ENCODE measurements at places on chromosomes 11 and 22.

DNA sequence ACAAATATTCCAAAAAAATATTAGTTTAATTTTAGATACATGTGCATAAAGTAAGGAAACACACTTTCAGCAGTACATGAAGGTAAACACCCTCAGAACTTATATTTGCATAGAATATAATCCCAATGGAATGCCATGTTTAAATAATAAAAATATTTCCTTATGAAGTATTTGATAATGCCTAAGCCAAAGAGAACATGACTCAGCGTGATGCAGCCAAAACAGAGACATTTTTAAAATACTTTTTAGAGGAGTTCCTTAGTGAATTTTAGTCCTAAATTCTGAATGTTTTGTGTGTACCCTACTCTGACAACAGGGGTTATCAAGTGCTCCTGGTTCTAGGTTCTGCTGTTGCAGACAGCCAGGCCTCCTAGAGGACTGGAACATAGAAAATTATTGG lies 39.1 kb upstream of the POU2AF2 start:
- no peak for DNase-seq

- DNase-seq, result peak; percentile 72
Measured at GRCh38 chr22:46058091-46058420, 81.1 kb upstream of the WNT7B start.

DNA sequence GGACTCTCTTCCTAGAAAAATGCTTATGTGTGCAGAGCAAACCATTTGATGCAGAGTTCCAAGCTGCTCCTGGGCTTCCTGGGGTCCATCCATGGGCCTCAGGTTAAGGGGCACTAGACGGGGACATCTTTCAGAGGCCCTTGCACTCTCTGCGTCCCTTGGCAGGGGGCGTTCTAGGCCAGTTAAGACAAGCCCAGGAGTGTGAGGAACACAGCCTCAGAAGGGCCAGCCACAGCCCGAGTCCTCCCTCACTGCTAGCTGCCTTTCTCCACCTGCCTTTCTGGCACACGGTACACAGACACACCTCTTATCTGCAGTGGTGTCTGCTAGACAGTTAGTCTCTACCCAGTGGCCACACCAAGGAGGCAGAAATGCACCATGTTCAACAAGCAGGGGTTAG lies 18.0 kb upstream of the BID start:
- DNase-seq, result no peak

DNA sequence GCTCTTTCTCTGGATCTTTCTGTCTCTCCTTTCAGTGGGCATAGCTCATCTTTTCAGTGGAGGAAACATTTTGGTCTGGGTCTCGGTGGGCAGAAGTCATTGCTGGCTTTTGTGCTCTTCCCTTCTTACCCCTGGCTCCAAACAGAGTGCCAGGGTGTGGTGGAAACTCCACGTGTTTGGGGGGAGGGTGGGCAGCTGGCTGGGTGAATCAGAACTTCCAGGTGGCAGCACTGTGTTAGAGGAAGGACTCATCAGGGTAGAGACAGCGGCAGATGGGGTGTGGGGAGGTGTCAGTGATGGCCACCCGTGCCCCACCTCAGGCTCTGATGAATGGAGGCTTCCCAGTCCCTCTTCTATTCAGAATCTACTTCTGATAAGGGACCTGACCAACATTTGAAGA lies 114.0 kb downstream of the GRIK4 start:
- DNase-seq, result no peak

DNA sequence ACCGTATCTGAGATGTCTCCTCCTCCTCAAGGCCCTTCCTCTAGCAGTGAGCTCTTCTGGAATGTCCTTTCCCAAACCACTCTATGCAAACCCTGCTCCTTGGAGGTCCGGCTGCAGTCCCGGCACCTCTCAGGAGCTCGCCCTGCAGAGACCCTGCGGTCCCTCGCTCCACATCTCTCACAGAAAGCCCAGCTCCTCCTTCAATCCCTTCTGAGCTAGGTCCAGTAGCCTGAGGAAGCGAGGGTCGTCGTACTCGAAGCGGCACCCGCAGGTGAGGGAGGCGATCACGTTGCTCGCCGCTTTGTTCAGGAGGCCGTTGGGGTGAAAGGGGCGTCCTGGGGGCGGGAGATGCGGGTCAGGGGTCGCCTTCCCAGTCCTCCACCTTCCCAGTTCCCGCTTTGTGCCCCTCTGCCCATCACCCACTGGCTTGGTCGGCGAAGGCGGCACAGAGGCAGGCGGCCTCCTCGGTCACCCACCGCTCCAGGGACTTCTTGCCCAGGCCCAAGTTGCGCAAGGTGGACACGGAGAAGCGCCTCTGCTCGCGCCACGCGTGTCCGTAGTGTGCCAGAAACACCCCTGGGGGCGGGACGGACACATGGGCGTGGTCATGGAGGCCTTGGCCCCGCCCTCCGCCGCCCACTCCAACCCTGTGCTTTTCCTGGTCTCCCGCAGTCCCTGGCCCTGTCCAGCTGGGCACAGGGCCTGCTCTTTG lies 21.5 kb upstream of the CYP2D6 start:
- no peak for DNase-seq

- peak; percentile 65 for DNase-seq
Measured at GRCh38 chr22:50146439-50147238, 23.9 kb upstream of the PANX2 start.

DNA sequence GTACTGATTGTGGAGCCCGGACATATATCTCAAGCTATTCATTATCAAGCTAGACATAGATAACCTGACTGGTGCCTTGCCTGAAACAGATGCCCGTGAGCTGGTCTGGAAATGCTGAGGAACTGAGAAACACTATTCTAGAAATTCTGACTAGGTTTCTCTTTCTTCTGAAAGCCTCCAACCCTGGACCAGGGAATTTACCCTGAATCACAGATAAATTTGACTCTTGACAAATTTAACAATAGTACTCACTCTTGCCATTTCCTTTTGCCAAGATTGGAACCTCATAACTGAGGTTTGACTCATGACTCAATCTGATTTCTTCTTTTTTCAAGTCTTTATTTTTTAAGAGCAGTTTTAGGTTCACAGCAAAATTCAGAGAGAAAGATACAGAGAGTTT lies 189.6 kb upstream of the SYN3 start:
- no peak for DNase-seq

GRCh38 chr11:128521682-128522054 lies 65.7 kb downstream of the ETS1 start:
- DNase-seq, result no peak

GRCh38 chr22:42116848-42117424 lies 13.7 kb downstream of the CYP2D6 start:
- DNase-seq, result no peak

GRCh38 chr22:19508024-19508776 lies 16.0 kb downstream of the CLDN5 start:
- DNase-seq, result no peak

- DNase-seq, result no peak
Measured at GRCh38 chr11:79083352-79083751, 357.5 kb downstream of the TENM4 start.

GRCh38 chr11:34104680-34105078 lies 750 bp upstream of the NAT10 start:
- no peak for DNase-seq

GRCh38 chr11:133901316-133901715 lies 55.5 kb downstream of the IGSF9B start:
- DNase-seq, result no peak
